ENCODE measurements at places on chromosomes 6 and 20.

- no peak for DNase-seq
These were observed 20.6 kb upstream of the TASP1 start for GRCh38 chr20:13659288-13659687.

GRCh38 chr6:15980801-15981200 lies 148.1 kb upstream of the MYLIP start:
- no peak for DNase-seq

- DNase-seq, result no peak
These were observed 16.2 kb upstream of the BEND6 start for GRCh38 chr6:56938649-56939191.

DNA sequence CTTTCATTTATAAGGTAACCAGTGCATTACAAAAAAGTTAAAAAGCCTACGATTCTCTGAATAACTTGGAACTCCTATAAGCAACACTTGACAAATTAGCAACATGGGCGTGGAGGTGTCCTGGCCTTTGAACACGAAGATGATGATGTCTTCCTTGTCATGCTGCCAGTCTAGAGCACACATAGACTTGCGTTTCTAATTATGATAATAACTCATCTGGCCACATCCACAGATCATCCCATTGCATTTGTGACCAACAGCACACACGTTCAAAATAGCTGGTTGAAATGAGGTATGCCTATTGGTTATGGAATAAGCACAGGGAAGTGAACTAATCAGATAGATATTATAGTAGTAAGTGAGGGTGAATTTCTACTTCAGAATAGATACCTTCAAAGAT lies 608.9 kb downstream of the PRKN start:
- DNase-seq, result no peak

- DNase-seq, result no peak
These were observed 101.1 kb upstream of the ID4 start for GRCh38 chr6:19736066-19736465.

DNA sequence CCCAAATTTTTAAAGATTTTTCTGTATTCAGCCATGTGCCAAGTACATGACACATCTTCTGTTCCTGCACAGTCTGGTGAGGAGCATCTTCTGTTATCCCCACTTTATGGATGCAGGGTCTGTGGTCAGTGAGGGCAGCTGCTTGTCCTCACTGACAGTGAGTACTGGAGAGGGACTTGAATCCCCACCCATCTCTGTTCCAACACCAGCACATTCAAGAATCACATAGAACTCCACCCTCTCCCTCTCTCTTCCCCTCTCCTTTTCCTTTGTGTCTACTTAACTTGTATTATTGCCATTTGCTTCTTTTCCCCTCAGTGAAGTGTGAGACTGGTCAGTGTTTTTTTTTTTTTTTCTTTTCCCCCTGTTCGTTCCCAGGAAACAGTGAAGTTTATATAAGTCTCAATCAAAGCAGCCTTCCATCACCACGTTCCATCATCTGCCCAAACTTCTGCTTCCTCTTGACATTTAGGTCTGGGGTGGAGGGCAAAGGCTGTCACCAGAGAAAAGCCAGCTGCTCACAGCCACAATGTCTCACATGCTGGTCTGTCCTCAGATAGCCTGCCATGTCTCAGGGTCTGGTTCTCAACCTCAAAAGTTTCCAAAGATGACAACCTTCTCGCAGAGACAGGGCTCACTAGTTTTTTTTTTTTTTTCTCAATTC lies 110.0 kb upstream of the SSTR4 start:
- DNase-seq, result no peak

GRCh38 chr6:158638324-158638854 lies 6.2 kb downstream of the DYNLT1 start:
- no peak for DNase-seq

GRCh38 chr6:25297039-25297441 lies 17.9 kb downstream of the CARMIL1 start:
- no peak for DNase-seq

- no peak for DNase-seq
These were observed 104.8 kb upstream of the ZNF217 start for GRCh38 chr20:53698371-53698978.

DNA sequence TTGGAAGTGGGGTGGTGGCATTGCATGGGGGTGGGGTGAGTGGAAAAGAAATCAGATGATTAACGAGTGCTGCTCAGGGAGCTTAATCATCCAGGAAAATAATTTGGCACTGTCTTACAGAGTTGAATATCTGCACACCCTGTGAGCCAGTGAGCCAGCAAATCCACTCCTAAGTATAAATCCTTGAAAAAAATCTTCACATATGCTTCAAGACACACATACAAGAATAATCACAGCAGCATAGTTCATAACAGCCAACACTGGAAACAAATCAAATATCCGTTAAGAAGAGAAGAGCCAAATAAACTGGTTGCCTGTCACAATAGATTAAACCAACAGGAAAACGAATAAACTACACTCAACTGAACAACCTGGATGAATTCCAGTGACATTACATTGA lies 62.8 kb downstream of the SAMD3 start:
- no peak for DNase-seq

DNA sequence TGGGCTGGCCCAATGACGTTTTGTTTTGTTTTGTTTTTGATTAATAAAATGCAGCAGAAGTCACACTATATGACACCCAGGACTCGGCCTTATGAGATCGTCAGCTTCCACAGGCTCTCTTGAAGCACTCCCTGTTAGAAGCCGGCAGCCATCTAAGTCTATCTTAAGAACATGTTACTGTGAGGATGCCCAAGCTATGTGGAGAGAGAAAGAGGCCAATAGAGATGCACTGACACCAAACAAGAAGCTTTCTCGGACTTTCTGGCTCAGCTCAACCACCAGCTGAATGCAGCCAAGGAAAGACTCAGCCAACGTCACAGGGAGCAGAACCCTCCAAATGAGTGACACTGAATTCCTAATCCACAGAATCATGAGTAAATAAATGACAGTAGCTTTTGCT lies 14.0 kb downstream of the SGK1 start:
- no peak for DNase-seq

DNA sequence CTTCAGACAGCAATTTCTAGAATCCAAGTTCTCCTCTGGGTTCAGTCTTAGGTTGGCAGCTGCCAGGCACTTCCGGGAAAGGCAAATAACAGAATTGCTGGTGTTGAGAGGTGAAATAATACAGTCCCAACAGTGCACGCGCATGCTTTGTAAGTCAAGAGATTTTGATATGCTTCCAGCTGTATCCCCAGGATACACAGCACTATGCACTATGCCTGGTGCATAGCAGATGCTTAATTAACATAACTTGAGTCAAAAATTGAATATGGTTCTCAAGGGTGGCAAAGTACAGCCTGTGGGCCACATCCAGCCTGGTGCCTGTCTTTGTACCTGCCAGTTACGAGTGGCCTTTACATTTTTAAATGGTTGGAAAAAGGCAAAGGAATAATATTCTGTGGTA lies 18.9 kb upstream of the PMEPA1 start:
- DNase-seq, result no peak

DNA sequence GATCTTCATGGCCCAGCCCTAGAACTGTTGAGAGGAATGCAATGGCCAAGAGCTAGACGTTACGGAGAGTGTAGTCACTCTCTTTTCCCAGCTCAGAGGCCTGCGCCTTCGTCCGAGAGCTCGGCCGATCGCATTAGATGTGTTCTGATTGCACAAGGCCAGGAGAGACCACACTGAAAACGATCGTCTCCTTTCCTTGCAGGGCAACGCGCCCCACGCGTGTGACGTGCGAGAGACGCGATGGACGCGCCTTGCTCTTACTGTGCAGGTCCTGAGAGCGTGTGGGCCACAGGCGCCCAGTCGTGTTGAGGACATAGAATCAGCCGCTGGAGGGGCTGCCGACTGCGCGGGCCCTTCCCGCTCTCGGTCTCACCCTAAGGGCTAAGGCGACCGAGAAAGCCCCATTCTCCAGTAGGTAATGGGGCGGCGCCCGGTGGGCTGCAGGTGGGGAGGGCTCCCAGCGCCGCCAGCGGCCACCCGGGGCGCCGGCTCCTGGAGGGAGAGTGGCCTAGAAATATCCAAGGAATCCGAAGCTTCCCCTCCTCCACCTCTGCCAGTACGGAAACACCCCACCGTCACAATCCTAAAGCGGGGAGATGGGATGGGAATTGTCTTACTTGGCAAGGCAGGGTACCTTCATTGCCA lies 26.9 kb downstream of the TFAP2B start:
- DNase-seq, result no peak

DNA sequence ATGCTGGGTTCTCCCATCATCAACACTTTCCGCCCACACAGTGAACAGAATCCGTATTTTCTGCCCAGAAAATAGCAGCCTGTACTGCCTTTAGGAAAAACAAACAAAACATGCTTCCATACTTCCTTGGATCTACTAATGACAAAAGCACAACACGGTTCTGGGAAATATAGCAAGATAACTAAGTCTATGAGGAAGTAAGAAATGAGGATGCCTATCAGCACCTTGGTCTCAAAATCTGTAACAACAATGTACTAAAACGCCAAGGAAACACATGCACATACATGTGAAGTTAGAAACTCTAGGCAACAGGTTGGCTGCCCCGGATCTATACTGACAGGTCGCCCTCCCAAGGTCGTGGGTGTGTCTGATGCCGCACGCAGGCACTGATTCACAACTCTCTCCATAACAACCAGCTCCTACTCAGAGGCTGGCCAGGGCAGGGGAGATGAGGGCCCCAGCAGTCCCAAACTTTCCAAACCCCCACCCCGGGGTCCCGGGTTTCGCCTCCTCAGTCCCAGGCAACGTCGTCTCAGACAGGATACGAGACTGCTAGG lies 710 bp downstream of the BTBD9 start:
- DNase-seq, result peak; percentile 26

- DNase-seq, result no peak
These were observed 16.6 kb downstream of the KDM1B start for GRCh38 chr6:18171871-18172270.

DNA sequence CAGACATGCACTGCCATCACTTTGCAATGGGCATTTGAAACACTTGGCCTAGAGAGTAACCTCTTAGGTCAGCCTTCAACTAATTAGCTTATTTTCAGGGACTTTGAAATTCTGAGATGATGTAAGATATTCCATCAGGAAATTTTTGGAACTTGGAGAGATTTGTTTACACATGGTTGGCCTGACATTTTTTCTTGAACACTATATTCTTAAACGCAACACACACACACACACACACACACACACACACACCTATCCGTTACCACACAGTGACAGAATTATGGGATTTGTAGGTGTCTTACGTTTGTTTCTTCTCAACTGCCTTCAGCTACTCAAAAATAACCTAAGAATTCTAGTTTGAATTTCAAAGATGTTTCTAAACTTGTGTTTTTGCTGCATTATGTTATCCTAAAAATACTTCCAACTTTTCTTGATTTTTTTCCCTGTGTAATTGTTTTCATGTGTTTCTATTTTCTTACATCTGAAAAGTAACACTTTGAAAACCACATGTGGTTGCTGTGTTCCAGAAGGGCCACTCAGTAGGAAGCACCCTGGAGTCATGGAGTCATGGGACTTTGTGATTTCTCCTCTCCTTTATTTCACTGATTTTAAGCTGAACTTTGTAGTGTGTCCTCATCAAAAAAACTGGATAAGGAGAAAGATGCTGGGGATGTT lies 31.9 kb downstream of the MARCKS start:
- no peak for DNase-seq

- DNase-seq, result no peak
These were observed 5.6 kb upstream of the SLC17A9 start for GRCh38 chr20:62946918-62947317.

DNA sequence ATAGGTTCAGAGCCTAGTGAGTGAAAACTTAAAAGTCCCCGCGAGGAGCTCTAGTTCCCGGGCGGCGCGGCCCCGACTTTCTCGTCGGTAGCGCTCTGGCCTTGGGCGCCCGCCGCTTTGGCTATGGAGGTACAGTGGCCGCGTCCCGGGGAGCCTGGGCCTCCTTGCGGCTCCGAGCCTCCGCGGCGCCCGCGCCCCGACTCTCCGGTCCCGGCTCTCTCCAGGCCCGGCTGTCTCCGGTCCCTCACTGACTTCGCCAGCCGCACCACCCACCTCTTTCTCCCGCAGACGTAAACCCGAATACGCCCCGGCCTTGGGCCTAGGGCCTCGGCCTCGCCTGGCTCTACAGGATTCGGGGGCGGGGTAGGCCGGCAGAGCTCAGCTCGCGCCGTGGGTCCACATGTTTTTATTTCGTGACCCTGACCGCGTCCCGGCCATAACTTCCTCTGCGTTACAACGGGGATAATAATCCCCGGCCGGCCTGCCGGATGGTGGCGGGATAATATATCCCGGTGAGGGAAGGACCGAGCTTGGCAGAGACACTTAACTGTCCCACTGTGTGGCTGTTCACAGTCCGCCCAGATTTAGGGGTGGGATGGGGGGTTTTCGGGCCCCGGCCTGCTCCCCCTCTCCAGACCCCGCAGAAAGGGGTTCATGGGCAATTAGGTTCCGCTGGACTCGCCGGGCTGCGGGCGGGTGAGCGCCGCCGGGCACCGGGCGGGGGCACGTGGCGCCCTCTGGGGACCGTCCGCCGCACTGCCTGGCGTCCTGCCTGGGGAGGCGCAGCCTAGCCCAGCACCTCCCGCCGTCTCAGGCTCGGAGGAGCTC lies 10.0 kb upstream of the TBX18 start:
- DNase-seq, result peak; percentile 30

DNA sequence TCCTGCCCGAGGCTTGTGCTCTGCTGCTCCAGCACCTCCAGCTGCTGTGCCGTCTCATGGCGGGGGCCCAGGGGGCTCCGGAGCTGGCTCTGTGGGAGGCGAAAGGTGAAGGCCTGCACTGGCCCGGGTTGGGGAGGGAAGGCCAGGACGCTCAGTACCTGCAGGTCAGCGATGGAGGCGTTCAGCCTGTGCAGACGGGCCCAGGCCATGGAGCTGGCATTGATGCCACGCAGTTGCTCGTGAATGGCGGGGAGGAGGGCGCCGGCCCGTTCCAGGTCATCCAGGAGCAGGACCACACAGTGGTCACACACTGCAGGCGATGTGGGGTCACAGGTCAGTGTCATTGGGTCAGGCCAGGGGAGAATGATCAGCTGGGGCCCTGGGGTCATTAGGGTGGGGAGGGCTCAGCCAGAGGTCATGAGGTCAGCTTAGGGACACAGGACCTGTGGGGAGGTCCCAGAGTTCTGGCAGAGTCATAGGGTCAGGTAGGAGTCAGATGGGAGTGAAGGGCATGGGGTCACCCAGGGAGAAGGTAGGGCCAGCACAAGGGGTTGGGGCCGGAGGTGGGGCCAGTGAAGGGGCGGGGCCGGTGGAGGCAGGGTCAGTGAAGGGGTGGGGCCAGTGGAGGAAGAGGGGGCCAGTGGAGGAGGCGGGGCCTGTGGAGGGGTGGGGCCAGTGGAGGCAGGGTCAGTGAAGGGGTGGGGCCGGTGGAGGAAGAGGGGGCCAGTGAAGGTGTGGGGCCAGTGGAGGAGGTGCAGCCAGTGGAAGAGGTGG lies 18.0 kb downstream of the ADRM1 start:
- DNase-seq, result no peak

- DNase-seq, result no peak
These were observed 39.2 kb upstream of the NHSL1 start for GRCh38 chr6:138538390-138539031.

- DNase-seq, result no peak
These were observed 430.8 kb upstream of the RUNX2 start for GRCh38 chr6:44897316-44897715.
